ENCODE measurements at places on chromosomes 1 and 21. TPM values are rescaled to one million over a fixed set of nuclear protein-coding genes. Genes with fewer than 3 reads are reported as not detected.

BRDT gene
- not detected for total RNA-seq

TPTE gene
- total RNA-seq, result not detected

GRCh38 chr1:33111965-33112364 is 31.0 kb downstream of the AZIN2 start:
- DNase-seq, result no peak

- DNase-seq, result no peak
Measured at GRCh38 chr1:103267893-103268292, 159.6 kb upstream of the COL11A1 start.

- DNase-seq, result no peak
Measured at GRCh38 chr1:96409087-96409486, 312.5 kb upstream of the PTBP2 start.

DNA sequence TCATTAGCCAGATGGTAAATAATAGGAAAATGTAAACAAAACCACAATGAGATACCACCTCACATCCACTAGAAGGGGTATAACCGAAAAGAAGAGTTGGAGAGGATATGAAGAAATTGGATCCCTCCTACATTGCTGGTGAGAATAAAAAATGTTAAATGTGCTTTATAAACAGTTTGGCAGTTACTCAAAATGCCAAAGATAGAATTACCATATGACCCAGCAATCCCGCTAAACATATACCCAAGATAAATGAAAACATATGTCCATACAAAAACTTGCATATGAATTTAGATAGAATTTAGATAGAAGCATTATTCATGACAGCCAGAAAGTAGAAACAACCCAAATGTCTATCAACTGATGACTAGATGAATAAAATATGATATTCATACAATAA is 4.4 kb upstream of the FMO2 start:
- no peak for DNase-seq
